ENCODE measurements at places on chromosomes 4 and X. TPM values are rescaled to one million over a fixed set of nuclear protein-coding genes. Genes with fewer than 3 reads are reported as not detected.

The SMR3B gene
- total RNA-seq: not detected

The STPG2 gene
- total RNA-seq: 0.18 TPM

The CSAG2 gene
- total RNA-seq: not detected

The TMEM144 gene
- total RNA-seq: 3.1 TPM

The REELD1 gene
- total RNA-seq: not detected

The INTS6L gene
- total RNA-seq: 11.3 TPM

The BEX2 gene
- total RNA-seq: 35.5 TPM

GRCh38 chr4:588351-588849, 12.3 kb upstream of the TMEM271 start:
- no peaks in the 10 kb centered on the region for H3K36me3 ChIP-seq
- no peak overlapping the region for H3K4me3 ChIP-seq
- no peak for DNase-seq

DNA sequence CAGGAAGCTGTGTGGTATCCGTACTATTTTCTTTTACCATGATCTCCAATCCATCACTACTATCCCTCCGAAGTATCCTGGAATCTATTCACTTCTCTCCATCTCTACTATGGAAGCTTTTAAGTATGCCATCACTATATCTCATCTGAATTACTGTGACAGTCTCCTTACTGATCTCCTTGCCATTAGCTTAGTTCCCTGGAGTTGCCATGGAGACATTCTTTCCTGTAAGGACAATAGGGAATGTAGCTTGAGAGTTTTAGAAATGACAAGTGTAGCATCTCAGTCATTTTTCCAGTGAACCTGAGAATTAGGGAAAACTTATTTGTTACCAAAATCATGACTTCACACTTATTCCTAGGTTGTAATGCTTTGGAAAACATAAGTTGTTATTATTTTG, 86.3 kb downstream of the HPGD start:
- no peaks in the 10 kb centered on the region for H3K27me3 ChIP-seq
- H3K4me1 ChIP-seq: no peaks in the 10 kb centered on the region
- H3K27ac ChIP-seq: no peak overlapping the region
- no peaks in the 10 kb centered on the region for H3K36me3 ChIP-seq
- DNase-seq: no peak

DNA sequence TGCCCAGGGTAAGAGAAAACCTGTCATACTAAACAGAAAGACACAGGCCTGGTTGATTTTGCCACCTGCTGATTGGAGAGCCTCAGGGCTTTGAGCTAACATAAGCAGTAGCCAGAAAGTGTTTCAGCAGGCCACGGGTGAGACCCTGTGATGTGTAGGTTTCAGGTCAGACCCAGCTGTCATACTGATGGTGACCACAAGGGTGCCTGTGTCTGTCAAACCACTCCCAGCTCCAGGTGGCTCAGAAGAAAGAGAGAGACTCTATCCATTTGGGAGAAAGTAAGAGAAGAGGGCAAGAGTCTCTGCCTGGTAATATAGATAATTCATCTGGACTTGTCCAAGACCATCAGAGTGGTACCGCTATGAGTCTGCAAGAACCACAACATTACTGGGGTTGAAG, 72.8 kb upstream of the NLRP2B start:
- no peak overlapping the region for H3K27ac ChIP-seq
- H3K36me3 ChIP-seq: no peaks in the 10 kb centered on the region
- H3K4me3 ChIP-seq: no peak overlapping the region
- DNase-seq: no peak
- H3K27me3 ChIP-seq: no peaks in the 10 kb centered on the region
- no peaks in the 10 kb centered on the region for H3K4me1 ChIP-seq

GRCh38 chrX:34656842-34657725, at the start of gene TMEM47:
Gene TMEM47 (minus strand): TSS chrX:34657285. CDS start chrX:34657029, 256 bp downstream.
- peaks cover 15% of the 10 kb centered on the region for H3K27me3 ChIP-seq
- peak within 1 kb of the TSS; percentile 86 for H3K27ac ChIP-seq
- no peaks in the 10 kb centered on the region for H3K4me1 ChIP-seq
- H3K36me3 ChIP-seq: no peaks in the 10 kb centered on the region
- DNase-seq: peak; percentile 88

DNA sequence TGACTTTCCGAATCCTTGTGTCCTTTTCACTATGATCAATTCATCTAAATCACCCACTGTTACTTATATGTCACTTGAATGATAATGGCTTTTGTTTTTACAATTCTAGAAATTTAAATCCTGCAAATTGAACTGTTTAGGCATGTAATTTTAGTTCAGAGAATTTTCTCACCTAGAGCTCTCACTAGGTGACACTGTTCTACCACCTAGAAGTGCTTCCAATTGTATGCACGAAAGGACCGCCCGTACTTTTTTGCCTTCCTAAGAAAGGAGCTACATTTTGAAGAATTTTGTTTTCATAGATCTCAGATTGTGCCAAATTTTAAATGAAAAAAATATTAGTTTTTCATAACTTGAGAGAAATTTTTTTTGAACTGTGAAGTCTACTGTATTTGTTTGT, 481.6 kb upstream of the FSTL5 start:
- H3K27ac ChIP-seq: no peak overlapping the region
- no peaks in the 10 kb centered on the region for H3K27me3 ChIP-seq
- DNase-seq: peak; percentile 57
- H3K36me3 ChIP-seq: no peaks in the 10 kb centered on the region
- H3K4me1 ChIP-seq: no peaks in the 10 kb centered on the region

DNA sequence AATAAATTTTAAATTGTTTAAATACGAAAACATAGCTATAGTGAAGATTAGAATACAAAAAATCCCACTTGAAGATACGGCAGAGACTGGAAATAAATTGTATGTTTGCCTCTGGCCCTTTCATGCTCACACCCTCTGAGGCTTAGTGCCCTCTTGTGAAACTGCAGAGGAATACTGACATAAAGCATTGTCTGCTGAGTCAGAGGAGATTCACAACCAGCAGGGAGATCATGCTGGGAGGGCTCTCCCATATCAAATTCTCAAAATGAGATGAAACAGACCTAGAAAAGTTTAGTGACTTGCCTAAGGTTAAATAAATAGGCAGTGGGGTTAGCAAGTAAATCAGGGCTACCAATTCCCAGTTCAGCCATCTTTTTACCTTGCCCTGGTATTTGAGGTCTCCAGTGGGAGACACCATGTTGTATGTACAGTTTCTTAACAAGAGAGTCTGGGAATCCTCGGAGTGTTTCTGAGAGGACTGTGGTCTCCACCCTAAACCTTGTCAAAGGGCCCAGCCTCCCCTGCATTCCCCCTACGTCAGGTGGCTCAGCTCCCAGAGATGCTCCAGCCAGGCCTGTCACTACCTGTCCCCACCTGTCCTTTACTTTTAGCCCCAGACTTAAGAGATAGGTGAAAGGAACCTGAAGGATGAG, 581.4 kb upstream of the DIPK2B start:
- no peak overlapping the region for H3K4me3 ChIP-seq
- no peaks in the 10 kb centered on the region for H3K36me3 ChIP-seq
- no peaks in the 10 kb centered on the region for H3K4me1 ChIP-seq
- DNase-seq: peak; percentile 22

GRCh38 chr4:39936565-39937418, 40.9 kb downstream of the PDS5A start:
- H3K4me3 ChIP-seq: no peak overlapping the region
- no peak overlapping the region for H3K27ac ChIP-seq
- no peaks in the 10 kb centered on the region for H3K27me3 ChIP-seq
- H3K4me1 ChIP-seq: no peaks in the 10 kb centered on the region
- DNase-seq: no peak

DNA sequence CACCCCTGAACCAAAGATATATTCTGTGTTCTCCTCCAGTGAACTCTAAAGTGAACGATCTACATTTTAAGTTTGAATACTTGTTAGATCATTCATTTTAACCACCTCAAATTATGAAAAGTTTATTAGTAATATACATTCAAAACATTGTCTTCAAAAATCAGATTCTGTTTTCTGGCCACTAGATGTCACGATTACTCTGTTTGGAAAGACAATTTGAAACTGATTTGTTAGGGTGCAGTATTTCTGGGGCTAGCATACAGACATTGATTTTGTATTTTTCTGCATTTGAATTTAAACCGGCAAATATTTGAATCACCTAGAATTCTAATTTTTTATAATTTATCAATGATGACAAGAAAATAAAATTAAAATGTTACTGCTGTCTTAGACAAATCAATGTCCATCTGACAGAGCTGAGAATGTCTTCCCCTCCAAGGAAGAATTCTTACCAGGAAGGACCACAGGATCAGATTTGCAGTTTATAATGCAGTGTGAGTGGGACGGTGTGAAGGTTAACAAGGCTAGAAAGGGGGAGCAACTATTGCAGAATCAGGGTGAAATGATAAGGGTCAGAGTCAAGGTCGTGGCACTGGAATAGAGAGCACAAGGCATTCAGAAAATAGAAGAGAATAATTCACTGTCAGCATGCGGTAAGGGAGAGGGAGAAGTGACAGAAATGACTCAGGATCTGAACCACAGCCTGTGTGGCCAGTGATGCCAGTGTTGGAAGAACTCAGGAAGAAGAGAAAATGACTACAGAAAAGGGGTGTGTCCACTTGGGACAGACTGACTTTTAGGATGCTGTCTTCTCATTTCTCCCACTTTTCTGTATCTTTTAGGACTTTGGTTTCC, 91.6 kb downstream of the ANXA10 start:
- no peaks in the 10 kb centered on the region for H3K36me3 ChIP-seq
- H3K4me3 ChIP-seq: no peak overlapping the region
- H3K27me3 ChIP-seq: no peaks in the 10 kb centered on the region
- no peaks in the 10 kb centered on the region for H3K4me1 ChIP-seq

GRCh38 chr4:147299205-147299604, 181.7 kb upstream of the EDNRA start:
- H3K4me3 ChIP-seq: no peak overlapping the region
- no peaks in the 10 kb centered on the region for H3K36me3 ChIP-seq
- no peak overlapping the region for H3K27ac ChIP-seq
- no peaks in the 10 kb centered on the region for H3K4me1 ChIP-seq

DNA sequence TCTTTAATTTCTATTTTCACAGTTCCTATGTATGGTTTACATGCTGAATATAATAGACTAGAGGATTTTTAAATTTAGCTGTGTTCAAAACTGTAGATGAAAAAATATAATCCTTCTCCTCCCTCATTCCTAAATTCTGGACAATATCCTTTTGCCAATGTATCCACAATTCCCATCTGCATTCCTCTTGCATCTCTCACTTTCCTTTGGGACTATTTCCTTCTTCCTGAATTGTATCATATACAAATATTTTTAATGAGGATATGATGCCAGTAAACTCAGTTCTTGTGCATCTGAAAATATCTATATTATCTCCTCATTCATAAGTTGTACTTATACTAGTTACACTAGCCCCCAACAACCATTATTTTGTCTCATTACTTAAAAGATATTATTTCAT, 46.7 kb downstream of the DDX60L start:
- H3K4me3 ChIP-seq: no peak overlapping the region
- H3K27ac ChIP-seq: no peak overlapping the region
- peaks cover 27% of the 10 kb centered on the region for H3K36me3 ChIP-seq
- no peaks in the 10 kb centered on the region for H3K27me3 ChIP-seq
- DNase-seq: no peak

GRCh38 chr4:99025506-99025905, 30.0 kb downstream of the METAP1 start:
- no peaks in the 10 kb centered on the region for H3K27me3 ChIP-seq
- H3K4me3 ChIP-seq: no peak overlapping the region
- no peaks in the 10 kb centered on the region for H3K36me3 ChIP-seq
- no peak for DNase-seq

- no peak for DNase-seq
- H3K27me3 ChIP-seq: peaks cover 49% of the 10 kb centered on the region
- no peaks in the 10 kb centered on the region for H3K36me3 ChIP-seq
- H3K4me3 ChIP-seq: no peak overlapping the region
Observed at GRCh38 chrX:43969504-43970501, 3.4 kb downstream of the NDP start.

GRCh38 chr4:89640620-89641366, 196.2 kb downstream of the SNCA start:
- peak; percentile 14 for DNase-seq
- H3K4me1 ChIP-seq: no peaks in the 10 kb centered on the region
- no peak overlapping the region for H3K4me3 ChIP-seq
- no peak overlapping the region for H3K27ac ChIP-seq
- peaks cover 2% of the 10 kb centered on the region for H3K27me3 ChIP-seq
- no peaks in the 10 kb centered on the region for H3K36me3 ChIP-seq

DNA sequence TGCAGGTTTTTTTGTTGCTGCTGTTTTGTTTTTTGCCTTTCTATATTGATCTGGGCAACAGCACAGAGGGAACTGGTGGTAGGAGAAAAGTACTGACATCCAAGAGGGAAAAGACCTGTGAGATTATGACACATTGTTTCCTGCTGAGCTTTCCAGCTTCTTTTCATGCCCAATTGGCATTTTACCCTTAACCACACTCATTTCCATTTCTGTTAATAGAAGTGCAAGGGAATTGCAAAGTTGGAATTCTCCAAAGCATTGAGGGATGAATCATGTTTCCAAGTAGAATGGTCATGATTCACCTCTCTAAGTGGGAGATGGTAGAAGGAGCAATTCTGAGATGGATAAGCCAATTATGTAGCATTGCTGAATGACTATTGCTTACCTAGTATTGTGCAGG, 161.5 kb downstream of the PPARGC1A start:
- DNase-seq: no peak
- no peaks in the 10 kb centered on the region for H3K4me1 ChIP-seq
- H3K4me3 ChIP-seq: no peak overlapping the region
- H3K27me3 ChIP-seq: no peaks in the 10 kb centered on the region

- no peaks in the 10 kb centered on the region for H3K4me1 ChIP-seq
- H3K27me3 ChIP-seq: peaks cover 24% of the 10 kb centered on the region
- no peak for DNase-seq
- H3K36me3 ChIP-seq: no peaks in the 10 kb centered on the region
- no peak overlapping the region for H3K4me3 ChIP-seq
- H3K27ac ChIP-seq: no peak overlapping the region
Observed at GRCh38 chrX:39629001-39629400, 468.8 kb downstream of the BCOR start.

GRCh38 chr4:57665806-57666205, 555.6 kb upstream of the IGFBP7 start:
- no peaks in the 10 kb centered on the region for H3K36me3 ChIP-seq
- H3K27ac ChIP-seq: no peak overlapping the region
- H3K27me3 ChIP-seq: no peaks in the 10 kb centered on the region
- no peaks in the 10 kb centered on the region for H3K4me1 ChIP-seq
- no peak for DNase-seq
- H3K4me3 ChIP-seq: no peak overlapping the region

- H3K36me3 ChIP-seq: no peaks in the 10 kb centered on the region
- no peak overlapping the region for H3K4me3 ChIP-seq
- H3K27ac ChIP-seq: no peak overlapping the region
- H3K27me3 ChIP-seq: peaks cover 7% of the 10 kb centered on the region
- DNase-seq: no peak
Observed at GRCh38 chrX:11241720-11242119, 51.5 kb upstream of the AMELX start.

- H3K4me1 ChIP-seq: no peaks in the 10 kb centered on the region
- H3K27me3 ChIP-seq: no peaks in the 10 kb centered on the region
- no peaks in the 10 kb centered on the region for H3K36me3 ChIP-seq
- H3K4me3 ChIP-seq: no peak overlapping the region
- no peak for DNase-seq
- no peak overlapping the region for H3K27ac ChIP-seq
Observed at GRCh38 chr4:80803337-80803736, 227.2 kb upstream of the BMP3 start.

- H3K36me3 ChIP-seq: no peaks in the 10 kb centered on the region
- H3K4me3 ChIP-seq: no peak overlapping the region
- H3K4me1 ChIP-seq: no peaks in the 10 kb centered on the region
- DNase-seq: no peak
- H3K27me3 ChIP-seq: no peaks in the 10 kb centered on the region
Observed at GRCh38 chr4:106358899-106359298, 9.7 kb downstream of the GIMD1 start.

Measured in muscle of leg (tissue), 16 donors.